ENCODE measurements at places on chromosomes 11 and 22. TPM values are rescaled to one million over a fixed set of nuclear protein-coding genes. Genes with fewer than 3 reads are reported as not detected.
A peak's percentile ranks its signal among the peaks of the same experiment; 100 is the strongest.

GRCh38 chr22:43737150-43737828 is 74.8 kb downstream of the EFCAB6 start:
- DNase-seq = no peak

GRCh38 chr22:43726322-43726721 is 85.8 kb downstream of the EFCAB6 start:
- DNase-seq = no peak

DNA sequence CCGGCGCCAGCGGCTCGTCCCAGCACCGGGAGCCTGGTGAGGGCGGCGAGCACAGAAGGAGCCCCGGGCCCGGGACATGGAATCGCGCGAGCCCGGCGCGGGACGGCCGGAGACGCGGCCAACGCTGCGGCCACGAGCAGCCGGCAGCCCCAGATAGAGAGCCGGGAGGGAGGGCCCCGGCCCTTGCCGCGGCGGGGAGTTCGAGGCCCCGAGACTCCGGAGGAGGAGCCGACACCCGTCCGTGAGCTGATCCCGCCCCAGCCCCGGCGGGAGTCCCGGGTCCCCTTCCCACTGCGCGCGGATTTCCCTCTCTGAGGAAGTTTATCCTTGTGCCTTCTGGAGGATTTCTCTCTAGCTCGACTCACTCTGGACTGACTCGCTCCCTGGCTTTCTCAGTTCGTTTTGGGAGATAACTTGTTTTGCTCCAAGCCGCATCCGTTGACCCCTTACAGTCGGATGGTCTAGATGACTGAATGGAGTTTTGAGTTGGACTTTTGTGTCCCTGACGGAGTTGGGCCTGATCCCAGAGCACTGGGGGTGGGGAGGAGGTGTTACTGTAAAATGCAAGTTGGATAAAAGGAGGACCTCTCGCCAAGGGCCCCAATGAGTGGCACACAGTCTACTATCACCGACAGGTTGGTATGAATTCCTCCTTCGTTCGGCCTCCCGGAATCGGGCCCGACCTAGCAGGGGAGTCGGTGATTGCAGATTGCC is 585 bp downstream of the ARHGEF12 start:
- DNase-seq = peak; percentile 6

- DNase-seq = no peak
These were observed 529.5 kb downstream of the ETS1 start for GRCh38 chr11:128057786-128058395.

DNA sequence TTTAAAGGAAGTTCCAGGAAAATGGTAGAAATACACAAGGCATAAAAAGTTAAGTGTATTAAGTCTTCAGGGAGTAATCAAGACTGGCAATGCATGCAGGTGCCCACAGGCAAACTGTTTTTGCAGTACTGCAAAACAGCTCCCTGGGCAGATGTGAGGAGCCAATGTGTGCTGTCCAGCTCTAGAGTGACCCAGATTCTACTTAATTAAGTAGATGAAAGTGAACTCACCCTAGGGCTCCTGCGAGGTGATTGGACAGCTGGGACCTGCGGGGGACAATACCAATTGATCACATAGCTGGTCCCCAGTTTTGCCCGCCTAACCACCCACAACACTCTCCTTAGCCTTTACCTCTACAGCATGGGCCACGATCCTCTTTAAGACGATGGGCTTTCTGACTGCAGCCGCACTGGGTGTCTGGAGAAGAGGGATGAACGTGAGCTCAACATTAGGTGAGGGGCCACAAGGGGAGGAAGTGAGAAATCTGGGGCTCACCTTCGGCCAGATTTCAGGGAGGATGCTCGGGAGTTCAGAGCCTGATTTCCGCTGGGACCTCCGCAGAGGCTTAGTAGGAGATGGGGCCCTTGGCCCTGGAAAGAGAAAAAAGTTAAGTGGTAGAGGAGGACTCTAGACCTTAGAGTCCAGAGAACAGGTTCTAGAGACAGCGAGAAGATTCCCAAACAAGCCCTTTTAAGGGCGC is 556 bp downstream of the CDCA5 start:
- no peak for DNase-seq

DNA sequence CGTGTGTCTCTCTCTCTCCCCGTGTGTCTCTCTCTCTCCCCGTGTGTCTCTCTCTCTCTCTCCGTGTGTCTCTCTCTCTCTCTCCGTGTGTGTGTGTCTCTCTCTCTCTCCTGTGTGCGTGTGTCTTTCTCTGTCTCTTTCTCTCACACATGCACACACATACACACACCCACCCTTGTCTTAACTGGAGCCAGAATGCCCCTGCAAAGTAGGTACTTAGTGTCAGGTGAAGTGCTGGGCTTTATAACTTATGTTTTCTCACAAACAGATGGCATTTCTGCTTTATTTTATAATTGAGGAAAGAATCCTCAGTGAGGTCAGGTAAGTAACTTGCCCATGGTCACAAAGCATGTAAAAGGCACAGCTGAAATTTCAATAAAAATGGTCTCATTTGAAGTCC is 106.0 kb downstream of the CSNK2A3 start:
- no peak for DNase-seq

- DNase-seq = no peak
These were observed 30.1 kb upstream of the DEPDC7 start for GRCh38 chr11:32985600-32985999.

DNA sequence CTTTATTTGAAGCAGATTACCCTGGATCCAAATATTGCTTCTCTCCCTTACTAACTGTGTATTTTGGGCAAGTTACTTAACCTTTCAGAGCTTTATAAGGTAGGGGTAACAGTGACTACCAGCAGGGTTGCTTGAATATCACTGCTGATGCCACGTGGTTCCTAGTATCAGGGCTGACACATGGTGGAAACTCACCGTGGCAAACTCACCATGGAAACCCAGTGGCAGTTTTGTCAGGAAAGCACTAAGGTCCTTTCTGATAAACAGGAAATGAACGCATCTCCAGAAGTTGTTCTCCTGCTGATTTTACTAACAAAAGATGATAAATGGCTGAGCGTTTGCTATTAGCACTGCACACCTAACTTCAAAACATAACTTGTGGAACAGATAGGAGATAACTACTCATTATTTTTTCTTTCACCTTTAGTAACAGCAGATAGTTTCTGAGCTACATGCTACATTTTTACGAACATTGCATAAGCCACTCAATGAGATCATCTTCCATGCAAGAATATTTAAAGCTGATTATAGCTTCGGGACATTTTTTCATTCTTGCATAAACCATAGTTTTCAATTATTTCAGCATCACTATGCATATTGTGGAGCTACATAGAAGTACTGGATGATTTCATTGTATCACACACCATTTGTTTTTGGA is 59.7 kb upstream of the RAG2 start:
- no peak for DNase-seq

GRCh38 chr11:416051-416756 is 1.4 kb upstream of the SIGIRR start:
- no peak for DNase-seq

GRCh38 chr11:67071420-67072284 is 15.0 kb downstream of the RHOD start:
- peak; percentile 52 for DNase-seq

DNA sequence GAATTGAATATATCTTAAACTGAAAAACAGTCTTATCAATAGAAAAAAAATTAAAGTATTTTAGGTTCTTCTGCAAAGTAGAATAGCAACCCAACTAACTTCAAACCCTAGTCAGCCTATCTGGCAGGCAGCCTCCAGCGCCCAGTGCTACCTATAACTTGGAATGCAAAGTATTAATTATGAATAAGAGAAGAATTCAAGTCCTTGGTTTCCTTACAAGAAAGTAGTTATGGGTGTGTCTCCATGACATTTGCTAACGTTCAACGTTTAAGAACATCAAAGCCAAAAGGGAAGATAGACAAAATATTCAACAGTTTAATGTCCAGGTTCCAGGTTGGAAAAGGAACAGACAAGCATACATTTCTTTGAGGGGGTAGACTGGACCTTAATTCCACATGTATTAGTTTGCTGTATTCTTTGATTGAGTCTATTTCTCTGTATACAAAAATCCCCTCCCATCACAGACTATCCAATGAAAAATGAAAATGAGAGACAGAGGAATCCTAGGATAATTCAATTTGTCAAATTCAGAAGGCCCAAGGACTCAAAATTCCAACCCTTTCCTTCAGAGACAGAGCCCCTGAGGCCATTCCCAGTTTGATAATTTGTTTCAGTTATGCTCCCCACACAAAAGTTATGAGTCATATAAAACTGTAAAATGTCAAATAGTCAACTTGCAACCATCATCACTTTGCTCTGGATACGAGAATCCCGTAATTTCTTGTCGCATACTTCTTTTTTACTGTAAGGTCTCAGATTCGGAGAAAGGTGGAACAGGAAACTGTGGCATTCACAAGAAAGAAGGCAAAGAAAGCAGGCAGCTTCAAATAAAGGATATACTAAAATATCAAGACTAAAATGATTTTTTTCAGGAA is 83.7 kb upstream of the CHRM4 start:
- no peak for DNase-seq

- no peak for DNase-seq
These were observed 7.0 kb downstream of the USH1C start for GRCh38 chr11:17537261-17537660.

GRCh38 chr11:20518323-20518834 is 81.0 kb upstream of the SLC6A5 start:
- DNase-seq = no peak

- DNase-seq = peak; percentile 71
These were observed 24.4 kb downstream of the RTN4R start for GRCh38 chr22:20243537-20244249.

- DNase-seq = no peak
These were observed 102.7 kb upstream of the TRPC6 start for GRCh38 chr11:101686514-101686913.

DNA sequence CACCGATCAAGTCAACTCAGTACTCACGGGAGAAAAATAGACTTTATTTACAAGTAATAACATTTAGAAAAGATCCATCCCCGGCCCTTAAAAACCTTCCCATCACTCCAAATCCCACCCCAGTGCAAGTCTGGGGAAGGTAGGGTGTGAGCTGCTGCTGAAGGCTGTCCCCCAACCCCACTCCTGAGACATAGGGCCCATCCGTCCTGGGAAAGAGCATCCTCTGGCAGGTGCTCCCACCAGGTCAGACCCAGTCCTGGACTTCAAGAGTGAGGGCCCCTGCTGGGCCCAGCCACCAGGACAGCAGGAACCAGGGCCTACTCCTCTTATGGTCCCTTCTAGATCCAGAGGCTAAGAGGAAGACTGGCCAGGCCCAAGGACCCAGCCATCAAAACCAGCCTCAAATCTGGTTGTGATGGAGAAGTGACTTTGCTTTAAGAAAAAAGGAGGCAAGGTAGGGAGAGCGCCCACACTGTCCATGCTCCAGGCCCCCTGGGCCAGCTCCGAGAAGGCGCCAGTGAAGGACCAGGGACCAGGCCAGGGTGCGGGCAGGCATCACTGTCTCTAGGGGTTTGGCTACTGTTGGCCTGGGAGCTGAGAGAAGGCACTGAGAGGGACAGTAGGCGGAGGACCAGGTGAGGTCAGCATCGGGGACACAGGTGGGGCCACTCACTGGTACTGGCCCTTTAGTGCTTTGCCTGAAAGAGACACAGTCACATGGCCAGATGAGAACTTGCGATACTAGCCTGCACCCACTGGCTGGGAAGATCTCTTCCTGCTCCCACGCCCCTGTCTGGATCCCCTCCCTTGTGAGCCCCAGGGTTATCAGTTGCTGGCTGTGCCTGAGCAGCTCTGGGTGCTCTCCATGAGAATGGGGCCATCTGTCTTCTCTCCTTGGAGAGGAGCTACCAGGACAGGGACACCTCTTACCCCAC is 4.4 kb downstream of the IL18BP start:
- no peak for DNase-seq

GRCh38 chr11:65692367-65692766 is 19.7 kb upstream of the KAT5 start:
- no peak for DNase-seq

- no peak for DNase-seq
These were observed 90.2 kb downstream of the PLEKHA7 start for GRCh38 chr11:16923987-16924386.

GRCh38 chr11:120338107-120338933 is 2.1 kb downstream of the ARHGEF12 start:
- no peak for DNase-seq

DNA sequence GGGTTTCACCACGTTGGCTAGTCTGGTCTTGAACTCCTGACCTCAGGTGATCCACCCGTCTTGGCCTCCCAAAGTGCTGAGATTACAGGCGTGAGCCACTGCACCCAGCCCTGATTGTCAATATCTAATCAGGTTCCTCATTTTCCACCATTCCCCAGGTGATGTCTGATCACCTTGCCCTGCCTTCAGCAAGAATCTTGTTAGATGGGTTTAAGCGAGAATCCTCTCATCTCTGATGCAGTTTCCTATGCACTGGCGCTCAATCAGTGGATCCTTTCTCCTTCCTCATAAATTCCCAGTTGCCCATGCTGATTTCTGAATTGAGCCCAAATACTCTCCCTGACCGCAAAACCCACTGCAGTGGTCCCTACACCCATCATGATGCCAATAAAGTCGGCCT is 664 bp upstream of the ZC3H7B start:
- no peak for DNase-seq

- no peak for DNase-seq
These were observed 1.4 kb downstream of the ARHGAP20 start for GRCh38 chr11:110710628-110711381.

DNA sequence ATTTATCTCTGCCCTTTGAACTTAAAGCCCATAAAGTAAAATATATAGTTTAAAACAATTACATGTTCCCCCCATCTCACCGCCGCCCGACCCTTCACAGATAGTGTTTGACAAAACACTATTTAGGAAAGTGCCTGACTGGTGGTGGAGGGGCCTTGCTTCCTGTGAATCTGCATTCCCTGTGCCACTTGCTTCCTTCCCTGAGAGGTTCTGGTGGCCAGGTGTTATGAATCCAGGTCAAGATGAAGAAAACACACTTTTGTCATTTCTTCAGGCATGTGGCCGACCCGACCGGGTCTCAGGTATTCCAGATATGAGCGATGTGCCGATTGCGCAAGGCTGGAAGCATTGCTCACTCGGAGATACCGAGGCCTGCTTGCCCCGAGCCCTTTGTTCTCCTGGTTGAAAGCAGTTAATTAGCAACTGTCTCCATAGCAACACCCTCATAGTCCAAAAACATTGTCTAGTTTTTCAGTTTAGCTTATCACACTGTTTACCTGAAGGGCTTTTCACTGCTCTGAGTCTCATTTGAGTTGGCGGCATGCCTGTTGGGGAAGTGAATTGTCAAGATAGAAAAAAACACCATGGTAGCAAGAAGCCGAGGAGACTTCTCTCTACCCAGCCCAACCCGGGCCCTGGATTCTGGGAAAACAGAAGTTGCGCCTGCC is 128.3 kb downstream of the TEAD1 start:
- no peak for DNase-seq

- no peak for DNase-seq
These were observed 36.2 kb downstream of the MPPED1 start for GRCh38 chr22:43448048-43448447.

- no peak for DNase-seq
These were observed 425.6 kb downstream of the SHANK2 start for GRCh38 chr11:70826541-70827335.

The INS gene
- total RNA-seq = not detected

The MS4A15 gene
- not detected for total RNA-seq

The FIBIN gene
- total RNA-seq = not detected

The FAM180B gene
- not detected for total RNA-seq

The KRTAP5-10 gene
- not detected for total RNA-seq

The GPR83 gene
- total RNA-seq = 0.11 TPM

The PRAME gene
- not detected for total RNA-seq

The LMNTD2 gene
- 1.2 TPM for total RNA-seq

The CRYBB2 gene
- not detected for total RNA-seq

The SAA2 gene
- total RNA-seq = not detected
